ENCODE measurements at places on chromosomes 7 and 10.

DNA sequence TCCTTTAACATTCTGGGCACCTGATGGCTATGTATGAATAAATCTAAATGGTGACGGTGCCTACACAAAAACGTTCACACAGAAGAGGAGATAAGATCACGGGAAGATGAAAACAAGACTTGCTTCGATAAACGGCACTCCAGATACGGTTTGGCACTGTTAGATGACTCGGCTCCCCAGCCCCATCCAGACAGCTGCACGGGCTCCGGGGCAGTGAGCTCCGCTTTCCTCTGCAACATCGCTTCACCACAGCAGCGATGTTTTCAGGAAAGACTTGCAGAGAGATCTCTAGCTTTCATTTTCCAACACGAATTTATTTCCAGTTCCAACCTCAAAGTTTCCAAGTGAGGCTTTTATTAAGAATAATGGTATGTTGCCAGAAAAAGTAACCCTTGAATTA is 132.1 kb downstream of the KLF6 start:
- peak; percentile 33 for DNase-seq

- DNase-seq, result no peak
Observed at GRCh38 chr7:27905951-27906350, 166.0 kb downstream of the TAX1BP1 start.

GRCh38 chr7:27808626-27809025 is 68.7 kb downstream of the TAX1BP1 start:
- no peak for DNase-seq

DNA sequence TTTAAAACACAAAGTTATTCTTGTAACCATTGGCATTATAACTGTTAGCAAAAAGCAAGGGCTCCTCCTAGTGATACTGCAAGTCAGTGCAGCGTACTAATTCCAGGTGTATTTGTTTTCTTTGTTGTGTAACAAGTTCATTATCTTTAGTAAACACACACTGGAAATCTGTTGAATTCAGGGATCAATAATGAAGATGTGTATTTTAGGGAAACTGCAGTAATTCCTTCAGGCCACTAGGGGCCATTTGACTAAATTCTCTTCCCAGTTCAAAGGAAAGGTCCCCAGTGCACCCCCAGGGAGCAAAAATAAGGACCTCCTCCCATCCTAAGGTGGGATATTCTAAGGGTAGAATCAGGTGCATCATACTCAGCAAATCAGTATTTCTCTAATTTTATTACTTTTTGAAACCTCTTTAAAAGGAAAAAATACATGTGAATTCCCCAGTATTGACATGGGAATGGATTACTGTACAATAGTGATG is 158.6 kb upstream of the LYZL1 start:
- DNase-seq, result no peak

DNA sequence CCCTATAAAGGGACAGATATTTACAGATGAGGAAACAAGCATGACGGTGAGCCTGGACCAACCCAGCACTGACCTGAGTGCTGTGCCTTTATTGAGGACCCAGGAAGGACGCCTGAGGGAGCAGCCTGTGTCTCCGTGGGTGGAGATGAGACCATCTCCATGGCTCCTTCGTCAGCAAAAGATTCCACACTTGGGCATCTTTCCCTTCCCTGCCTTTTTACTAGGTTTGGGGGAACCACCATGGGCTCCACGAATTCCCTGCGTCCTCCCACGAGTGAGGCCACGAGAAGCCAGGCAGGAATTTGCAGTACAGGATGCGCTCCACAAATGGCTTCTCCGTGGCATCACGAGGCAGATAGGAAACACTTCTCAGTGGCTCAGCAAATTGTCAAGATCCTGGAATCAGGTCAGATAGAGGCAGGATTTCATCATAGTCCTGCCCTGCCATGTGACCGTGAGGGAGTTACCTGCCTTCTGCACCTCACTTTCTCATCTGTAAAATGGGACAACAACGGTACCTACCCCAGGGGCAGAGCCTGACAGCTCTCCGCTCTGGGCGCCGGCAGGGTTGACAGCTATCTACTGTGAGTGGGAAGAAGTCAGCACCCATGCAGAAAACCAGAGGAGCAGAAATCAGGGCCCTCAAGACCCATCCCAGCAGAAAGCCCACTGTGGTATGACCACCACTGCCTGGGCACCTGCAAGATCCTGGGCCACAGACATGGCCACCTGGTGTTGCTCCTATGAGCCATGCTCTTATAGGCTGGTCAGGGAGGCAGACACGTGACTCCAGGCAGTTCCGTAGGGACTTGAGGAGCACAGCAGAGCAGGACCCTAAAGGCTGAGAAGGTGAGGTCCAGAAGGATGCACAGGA is 80.1 kb downstream of the GRID1 start:
- no peak for DNase-seq

- DNase-seq, result no peak
Observed at GRCh38 chr7:63789378-63790176, 209.1 kb upstream of the ZNF722 start.

DNA sequence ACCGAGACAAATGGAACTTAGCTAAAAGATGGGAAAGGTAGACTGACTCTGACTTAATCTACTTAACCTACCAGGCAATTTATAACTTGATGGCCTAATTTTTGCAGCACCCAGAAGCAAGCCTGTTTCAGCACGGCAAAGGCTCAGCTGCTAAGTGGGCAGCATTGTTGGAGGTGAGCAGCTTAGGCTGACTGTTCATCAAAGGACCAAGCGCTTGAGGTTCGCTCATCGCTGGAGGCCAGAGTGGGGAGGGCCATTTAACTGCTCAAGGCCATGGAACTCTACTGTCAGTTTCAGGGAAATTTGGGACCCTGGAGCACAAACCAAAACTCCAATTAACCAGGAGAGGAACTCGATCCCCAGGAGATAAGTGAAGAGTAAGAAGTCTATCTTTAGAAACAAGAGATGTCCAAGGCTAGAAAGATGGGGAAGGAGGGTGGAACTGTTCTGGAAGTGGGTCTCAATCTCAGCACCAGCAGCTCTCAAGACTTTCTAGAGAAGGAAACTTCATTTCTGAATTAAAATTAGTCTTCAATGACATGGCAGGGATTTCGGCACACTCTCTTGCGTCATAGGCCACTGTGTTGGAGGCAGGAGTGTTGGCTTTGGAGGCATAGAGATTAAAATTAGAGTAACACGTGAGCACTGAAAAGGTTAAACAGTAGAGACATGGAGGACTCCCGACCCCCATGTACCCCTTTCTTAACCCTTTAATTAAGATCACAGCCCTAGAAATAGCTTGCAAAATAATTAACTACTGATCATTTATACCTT is 43.1 kb downstream of the EGFR start:
- no peak for DNase-seq

- no peak for DNase-seq
Observed at GRCh38 chr7:2812831-2813230, 31.3 kb downstream of the GNA12 start.

- no peak for DNase-seq
Observed at GRCh38 chr7:74224511-74224832, 14.7 kb downstream of the LAT2 start.

- DNase-seq, result no peak
Observed at GRCh38 chr10:34286136-34286739, 528.9 kb downstream of the PARD3 start.

DNA sequence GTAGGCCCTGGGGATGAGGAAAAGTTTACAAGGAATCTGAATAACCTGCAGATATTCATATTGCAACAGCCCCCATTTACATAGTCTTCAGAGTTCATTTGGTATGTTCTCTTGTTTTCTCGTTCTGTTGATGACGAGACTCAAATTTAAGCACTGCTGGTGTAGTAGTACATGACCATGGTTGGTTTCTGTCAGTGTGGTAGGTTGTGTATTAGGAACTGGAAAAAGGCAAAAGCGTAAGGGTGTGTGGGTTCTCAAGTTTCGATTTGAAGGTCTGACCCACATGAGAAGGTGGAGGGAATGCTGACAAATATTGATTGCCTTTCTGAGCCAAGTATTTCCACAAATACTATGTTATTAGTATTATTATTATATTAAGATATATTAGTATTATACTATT is 151.7 kb downstream of the AUTS2 start:
- no peak for DNase-seq

DNA sequence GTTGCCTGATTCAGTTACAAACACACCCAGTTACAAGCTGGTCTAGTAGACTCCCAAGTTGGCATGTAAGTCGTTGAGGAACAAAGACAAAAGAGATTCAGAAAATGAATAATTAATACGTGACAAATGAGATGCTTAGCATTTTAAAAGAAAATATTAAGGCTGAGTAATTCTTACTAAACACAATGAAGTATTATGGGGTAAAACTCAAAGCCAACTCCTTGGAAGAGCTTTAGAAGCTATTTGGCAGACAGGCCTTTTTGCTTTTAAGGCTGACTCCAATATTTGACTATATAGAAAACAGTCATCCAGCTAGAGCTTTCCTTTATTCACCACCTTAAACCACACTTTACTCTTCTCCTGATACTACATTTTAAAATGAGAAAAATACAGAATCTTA is 5.4 kb downstream of the TRDMT1 start:
- no peak for DNase-seq

DNA sequence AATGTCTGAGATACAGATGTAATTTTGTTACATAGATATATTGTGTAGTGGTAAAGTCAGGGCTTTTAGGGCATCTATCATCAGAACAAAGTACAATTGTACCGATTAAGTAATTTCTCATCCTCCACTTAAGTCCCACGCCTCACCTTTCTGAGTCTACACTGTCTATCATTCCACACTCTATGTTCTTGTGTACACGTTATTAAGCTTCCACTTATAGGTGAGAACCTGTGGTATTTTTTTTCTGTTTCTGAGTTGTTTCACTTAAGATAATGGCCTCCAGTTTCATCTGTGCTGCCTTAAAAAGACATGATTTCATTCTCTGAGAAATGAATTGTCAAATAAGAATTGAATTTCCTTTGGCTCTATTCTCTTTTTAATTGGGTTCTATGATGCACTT is 15.5 kb upstream of the OSBPL3 start:
- DNase-seq, result no peak

DNA sequence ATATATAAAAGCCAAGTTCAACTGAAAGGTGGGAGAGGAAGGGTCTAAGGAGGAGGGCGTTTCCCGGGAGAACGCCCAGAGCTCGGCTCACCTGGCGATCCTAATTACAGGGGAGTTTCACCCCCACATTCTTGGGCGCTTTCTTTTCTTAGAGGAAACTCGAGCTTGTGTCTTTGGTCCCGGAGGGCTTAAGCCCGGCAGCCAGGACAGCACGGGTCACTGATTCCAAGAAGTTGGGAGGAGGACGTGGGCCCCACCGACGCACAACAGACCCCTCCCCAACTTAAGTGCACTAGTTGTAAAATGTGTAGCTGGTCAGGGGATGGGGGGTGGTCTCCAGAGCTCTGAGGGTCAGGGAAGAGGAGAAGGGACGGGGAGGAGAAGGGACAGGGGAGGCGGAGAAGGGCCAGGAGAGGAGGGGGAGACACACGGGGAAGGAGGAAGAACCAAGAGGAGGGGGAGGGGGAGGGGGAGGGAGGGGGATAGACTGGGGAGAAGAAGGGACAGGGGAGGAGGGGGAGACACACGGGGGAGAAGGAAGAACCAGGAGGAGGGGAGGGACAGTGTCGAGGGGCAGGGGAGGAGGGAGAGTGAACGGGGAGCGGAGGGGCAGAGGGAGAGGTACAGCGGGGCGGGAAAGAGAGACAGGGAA is 874 bp downstream of the BAIAP2L1 start:
- DNase-seq, result no peak

DNA sequence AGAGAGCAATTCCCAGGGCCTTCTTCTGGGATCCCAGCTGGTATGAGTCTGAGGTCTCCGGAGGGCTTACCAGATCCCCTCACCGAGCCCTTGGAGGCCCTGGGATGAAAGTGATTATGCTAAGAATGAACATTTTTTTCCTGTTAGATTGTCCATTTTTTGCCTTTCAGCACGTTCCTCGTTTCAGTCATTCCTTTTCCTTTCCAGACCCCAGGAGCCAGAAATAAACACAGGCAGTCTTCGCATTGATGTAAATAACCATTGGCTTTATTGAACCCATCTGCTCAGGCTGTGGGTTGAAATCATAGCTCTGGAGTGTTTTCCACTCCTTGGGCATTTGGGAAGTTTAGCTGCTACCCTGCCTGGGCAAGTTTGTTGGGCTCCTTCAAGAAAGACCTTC is 320.9 kb upstream of the AUTS2 start:
- no peak for DNase-seq

GRCh38 chr7:821688-822087 is 10.6 kb upstream of the SUN1 start:
- no peak for DNase-seq

- no peak for DNase-seq
Observed at GRCh38 chr7:69825113-69825972, 227.1 kb downstream of the AUTS2 start.

DNA sequence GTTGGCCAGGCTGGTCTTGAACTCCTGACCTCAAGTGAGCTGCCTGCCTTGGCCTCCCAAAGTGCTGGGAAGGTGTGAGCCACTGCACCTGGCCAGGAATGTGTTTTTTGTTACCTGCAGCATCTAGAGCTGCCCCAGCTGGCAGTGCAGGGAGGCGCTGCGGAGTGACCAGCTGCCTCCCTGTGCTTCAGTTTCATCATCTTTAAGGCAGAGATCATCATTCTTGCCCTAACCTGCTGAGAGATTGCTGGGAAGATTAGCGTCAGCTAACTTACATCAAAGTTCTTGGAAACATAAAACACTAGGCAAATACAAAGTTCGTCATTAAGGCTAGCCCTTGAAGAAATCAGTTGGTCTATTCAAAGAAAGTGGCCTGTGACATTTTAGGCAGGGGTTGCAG is 2.3 kb downstream of the ZNF282 start:
- no peak for DNase-seq

DNA sequence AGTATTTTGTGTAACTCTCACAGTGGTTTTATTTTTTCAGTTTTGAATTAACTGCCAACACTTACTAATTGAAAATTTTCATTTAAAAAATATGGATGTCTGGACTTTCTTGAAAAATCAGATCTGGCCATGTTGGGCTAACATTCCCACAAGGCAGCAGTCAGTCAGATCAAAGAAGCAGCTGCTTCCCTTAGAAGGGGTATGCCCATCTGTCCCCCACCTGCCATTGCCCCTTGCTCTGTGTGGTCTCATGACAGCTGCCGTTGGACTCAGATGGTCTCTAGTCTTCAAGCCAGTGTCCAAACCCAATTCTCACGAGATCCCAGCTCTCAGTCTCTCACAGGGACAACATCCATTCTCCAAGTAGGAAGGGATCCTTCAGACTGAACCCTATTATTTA is 212.1 kb upstream of the GHITM start:
- DNase-seq, result no peak

GRCh38 chr7:116546054-116546453 is 21.2 kb downstream of the CAV1 start:
- DNase-seq, result no peak

- no peak for DNase-seq
Observed at GRCh38 chr7:92755680-92756079, 80.7 kb downstream of the CDK6 start.
